ENCODE measurements at places on chromosomes 6 and 20. TPM values are rescaled to one million over a fixed set of nuclear protein-coding genes. Genes with fewer than 3 reads are reported as not detected.

DNA sequence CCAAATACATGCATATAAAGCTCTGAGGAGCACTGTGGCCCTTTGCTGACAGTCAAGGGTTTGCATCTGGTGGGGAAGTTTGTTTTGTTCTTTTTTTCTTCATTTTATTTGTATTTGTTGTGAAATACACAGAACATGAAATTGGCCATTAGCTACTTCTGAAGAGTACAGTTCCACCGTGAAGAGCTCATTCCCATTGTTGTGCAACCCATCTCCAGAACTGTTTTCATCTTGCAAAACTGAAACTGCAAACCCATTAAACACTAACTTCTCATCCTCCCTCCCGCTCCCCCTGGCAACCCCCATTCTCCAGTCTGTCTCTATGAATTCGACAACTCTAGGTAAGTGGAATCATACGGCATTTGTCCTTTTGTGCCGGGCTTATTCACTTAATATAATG lies 231.3 kb downstream of the TFAP2C start:
- no peak for DNase-seq

DNA sequence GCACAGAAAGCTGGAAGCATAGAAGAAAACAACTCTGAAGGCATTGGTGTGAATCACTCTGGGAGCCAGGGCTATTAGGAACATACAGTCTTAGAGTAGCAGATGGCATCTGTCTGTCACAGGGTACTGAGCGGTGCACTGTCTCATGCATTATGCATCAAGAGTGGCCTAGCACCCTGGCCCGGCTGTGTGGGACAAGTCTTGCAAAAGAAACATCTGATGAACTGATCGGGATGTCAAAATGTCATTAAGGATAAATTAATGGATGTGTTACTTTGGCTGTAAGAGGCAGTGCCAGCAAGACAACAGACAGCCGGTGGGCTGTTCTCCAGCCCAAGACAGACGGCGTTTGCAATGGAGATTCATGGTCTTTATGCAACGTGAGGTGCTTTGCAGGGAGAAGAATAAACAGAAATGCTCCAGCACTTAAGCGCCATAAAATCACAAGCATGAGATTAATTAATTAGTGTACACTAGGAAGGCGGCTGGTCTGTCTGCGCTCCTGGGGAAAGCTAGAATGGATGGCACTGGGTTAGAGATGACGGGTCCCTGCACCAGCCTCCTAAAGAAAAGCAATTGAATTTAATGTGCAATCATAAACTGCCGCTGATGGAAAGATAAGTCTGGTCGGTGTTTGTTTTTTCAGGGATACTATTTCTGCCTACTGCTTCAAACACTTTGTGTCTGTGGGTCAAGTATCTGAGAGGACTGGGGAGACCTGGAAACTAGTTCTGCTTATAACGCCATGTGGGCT lies 600.6 kb upstream of the CHD6 start:
- no peak for DNase-seq

- no peak for DNase-seq
Observed at GRCh38 chr6:20811109-20811761, 277.0 kb downstream of the CDKAL1 start.

GRCh38 chr20:1119524-1119923 lies 1.1 kb downstream of the PSMF1 start:
- no peak for DNase-seq

DNA sequence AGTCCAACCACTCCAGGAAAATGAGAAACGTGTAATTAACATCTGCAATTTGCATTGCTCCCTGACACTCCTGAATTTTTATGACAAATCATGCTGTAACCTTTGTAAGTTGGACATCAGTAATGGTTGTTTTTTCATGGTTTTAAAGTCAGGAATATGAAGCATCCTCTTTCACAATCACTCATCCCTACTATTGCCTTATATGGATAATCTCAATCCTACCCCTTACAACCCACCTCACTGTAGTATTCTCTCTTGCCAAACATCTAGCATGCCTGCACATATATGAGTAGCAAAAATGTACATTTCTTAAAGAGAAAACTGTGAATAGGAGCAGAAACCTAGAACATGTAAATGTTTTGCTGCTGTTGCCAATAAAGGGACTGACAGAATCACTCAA lies 729.5 kb downstream of the KIF16B start:
- no peak for DNase-seq

DNA sequence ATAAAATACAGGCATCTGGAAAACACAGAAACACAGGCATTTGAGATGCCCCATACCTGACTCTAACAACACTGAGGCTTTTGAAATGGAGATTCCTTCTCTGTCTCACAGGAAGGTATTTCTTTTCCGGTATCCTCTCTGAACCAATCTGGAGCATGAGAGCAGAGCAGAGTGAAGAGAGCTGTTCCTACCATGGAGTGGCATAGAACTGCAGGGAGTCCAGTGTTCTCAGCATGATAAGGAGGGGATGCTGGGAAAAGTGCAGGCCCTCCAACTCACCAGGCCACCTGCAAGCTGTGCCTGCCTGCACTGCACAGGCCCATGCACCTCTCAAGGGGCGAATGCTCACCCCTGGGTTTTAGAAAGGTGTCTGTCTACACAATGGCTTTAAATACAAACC lies 89.2 kb downstream of the FOXA2 start:
- no peak for DNase-seq

DNA sequence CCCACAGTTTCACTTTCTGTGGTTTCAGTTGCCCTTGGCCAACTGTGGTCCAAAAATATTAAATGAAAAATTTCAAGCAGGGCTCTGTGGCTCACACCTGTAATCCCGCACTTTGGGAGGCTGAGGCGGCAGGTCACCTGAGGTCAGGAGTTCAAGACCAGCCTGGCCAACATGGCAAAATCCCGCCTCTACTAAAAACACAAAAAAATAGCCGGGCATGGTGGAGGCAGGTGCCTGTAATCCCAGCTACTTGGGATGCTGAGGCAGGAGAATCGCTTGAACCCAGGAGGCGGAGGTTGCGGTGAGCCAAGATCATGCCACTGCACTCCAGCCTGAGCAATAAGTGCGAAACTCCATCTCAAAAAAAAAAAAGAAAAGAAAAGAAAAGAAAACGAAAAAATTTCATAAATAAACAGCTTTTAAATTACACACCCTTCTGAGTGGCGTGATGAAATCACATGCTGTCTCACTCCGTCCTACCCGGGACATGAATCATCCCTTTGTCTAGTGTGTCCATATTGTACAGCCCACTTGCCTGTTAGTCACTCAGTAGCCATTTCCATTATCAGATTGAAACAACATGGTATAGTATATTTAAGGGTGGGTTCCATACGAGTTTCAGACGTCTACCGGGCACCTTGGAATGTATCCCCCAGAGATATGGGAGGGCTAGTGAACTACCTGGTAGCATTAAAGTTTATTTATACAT lies 11.7 kb downstream of the PTPRK start:
- DNase-seq: no peak

GRCh38 chr20:24779946-24780345 lies 169.1 kb upstream of the CST7 start:
- DNase-seq: no peak

NR2E1 gene
- not detected for total RNA-seq

ULBP3 gene
- total RNA-seq: 0.60 TPM
